ENCODE measurements at places on chromosomes 11 and 22.

DNA sequence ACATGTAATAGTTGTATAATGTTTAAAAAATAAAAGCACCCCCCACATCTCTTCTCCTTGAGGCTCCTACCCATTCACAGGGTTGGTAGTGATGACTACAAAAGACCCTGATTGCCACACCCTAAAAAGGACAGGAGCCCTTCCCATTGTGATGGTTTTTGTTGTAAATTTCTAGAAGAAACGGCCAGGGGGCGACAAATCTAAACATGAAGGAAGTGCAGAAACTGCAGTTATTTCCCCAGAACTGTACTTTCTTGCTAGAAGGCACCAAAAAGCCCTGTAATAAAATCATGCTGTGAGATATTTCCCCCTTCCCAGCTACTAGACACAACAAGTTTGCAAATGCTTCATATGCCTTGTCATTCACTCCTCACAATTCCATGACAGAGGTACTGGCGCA is 10.8 kb downstream of the PRR5L start:
- peak; percentile 52 for DNase-seq

GRCh38 chr22:20834206-20834605 is 24.4 kb downstream of the PI4KA start:
- no peak for DNase-seq

DNA sequence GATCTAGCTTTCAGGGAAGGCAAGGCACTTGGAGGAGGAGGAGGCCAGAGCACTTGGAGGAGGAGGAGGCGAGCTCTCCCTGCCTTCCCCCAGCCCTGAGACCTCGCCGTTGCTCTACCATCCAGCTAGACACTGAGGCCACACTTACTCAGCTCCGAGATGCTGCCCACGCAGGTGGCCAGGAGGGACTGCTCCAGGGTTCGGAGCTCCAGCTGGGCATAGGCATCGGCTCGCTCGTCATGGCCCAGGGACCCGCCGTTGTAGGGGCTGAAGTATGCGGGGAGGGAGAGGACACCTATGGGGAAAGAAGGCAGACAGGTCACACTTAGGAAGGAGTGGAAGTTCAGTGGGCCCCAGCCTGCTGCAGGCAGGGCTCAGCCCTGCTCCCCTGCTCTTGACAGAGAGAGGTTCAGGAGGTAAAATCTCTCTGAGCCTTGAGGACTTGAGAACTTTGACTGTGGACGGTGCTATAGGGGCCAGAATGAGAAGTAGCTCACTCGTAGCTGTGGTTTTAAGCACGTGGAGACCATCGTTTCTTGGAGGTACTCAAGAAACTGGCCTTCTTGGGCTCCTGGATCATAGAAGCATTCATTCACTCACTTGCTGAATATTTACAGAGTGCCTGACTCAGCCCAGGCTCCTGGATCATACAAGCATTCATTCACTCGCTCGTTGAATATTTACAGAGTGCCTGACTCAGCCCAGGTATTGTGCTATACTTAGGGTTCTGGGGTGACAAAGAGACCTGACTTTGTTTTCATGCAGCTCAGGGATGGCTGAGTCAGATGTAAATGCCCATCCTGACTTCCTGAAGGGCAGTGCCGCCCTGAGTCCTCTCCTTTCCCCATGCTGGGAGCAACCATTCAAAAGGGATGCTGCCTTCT is 99.2 kb downstream of the NAT10 start:
- no peak for DNase-seq

GRCh38 chr22:40027191-40028097 is 32.7 kb downstream of the FAM83F start:
- DNase-seq = no peak

GRCh38 chr22:45860201-45860600 is 116.8 kb downstream of the WNT7B start:
- DNase-seq = no peak

- no peak for DNase-seq
These were observed 45.5 kb downstream of the ENDOD1 start for GRCh38 chr11:95135155-95135554.

GRCh38 chr22:37428649-37429586 is 1.6 kb upstream of the ELFN2 start:
- DNase-seq = peak; percentile 77

GRCh38 chr11:64864473-64865285 is 13.7 kb downstream of the EHD1 start:
- no peak for DNase-seq

- no peak for DNase-seq
These were observed 147.7 kb downstream of the CACNA1I start for GRCh38 chr22:39718206-39718605.

- DNase-seq = no peak
These were observed 1.3 kb downstream of the MPPED1 start for GRCh38 chr22:43412808-43413795.

DNA sequence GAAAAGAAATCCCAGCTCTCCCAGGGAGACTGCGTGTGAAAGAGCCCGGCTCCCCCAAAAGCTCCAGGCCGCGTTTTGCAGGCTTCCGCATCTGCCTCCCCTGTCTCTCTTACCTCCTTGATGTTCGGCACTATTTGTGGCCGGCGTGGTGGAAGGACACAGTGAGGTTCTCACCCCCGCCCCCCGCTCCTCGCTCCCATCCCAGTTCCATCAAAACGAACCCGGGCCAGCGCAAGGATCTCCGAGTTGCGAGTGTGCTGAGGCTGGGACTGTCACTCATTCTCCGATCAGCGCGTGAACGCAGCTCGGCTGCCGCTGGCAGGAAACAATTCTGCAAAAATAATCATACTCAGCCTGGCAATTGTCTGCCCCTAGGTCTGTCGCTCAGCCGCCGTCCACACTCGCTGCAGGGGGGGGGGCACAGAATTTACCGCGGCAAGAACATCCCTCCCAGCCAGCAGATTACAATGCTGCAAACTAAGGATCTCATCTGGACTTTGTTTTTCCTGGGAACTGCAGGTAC is at the start of gene NCAM1:
Gene NCAM1 (plus strand): TSS at position 275 of the 523 bp plus-strand sequence.
- DNase-seq = peak; percentile 94

- DNase-seq = no peak
These were observed 4.7 kb upstream of the TMPRSS13 start for GRCh38 chr11:117933930-117934329.

DNA sequence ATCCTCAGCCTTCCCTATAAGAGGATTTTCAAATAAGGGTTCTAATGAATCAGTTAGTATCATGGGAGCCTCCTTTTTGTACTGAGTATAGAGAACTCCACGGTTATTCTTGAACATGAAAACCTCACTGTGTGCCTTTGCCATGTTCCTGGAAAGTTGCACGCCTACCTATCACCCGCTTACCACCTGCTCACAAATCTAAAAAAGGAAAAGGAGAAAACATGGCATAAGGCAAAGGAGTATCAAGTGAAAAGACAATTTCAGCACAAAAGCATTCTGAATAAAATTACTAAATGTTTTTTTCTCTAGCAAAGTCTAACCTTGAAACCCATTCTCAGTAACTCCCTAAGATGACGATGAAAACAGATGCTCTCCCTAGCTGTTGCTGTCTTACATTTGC is 511.8 kb upstream of the API5 start:
- DNase-seq = no peak

GRCh38 chr11:128412847-128413791 is 174.2 kb downstream of the ETS1 start:
- no peak for DNase-seq

- peak; percentile 55 for DNase-seq
These were observed 702 bp upstream of the KCNJ4 start for GRCh38 chr22:38455530-38456271.

DNA sequence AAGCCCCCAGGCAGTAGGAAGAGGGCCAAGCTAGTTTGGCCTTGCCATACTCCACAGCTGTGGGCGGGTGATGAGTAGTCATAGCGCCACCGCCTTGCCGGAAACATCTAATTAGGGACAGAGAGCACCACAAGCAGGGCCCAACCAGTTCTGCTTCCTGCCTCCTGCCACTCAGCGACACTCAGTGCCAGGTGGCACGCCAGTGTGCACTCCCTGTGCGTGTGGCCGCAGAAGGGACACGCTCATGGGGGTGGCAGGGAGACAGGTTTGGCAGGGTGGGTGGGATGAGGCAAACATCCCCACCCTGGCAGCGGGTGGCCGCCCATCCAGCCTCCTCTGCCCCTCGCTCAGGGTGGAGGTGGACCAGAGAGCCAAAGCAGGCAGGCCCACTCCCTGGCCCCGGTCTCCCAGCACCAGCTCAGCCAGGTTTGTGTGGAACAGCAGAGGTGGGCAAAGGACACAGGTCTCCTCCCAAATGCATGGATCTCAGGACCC is 4.9 kb downstream of the OVOL1 start:
- no peak for DNase-seq

- no peak for DNase-seq
These were observed 56.2 kb upstream of the ZBED5 start for GRCh38 chr11:10914050-10914449.

GRCh38 chr22:23562186-23562585 is 17.9 kb downstream of the IGLL1 start:
- no peak for DNase-seq

GRCh38 chr22:46829941-46830715 is 67.7 kb downstream of the TBC1D22A start:
- no peak for DNase-seq

DNA sequence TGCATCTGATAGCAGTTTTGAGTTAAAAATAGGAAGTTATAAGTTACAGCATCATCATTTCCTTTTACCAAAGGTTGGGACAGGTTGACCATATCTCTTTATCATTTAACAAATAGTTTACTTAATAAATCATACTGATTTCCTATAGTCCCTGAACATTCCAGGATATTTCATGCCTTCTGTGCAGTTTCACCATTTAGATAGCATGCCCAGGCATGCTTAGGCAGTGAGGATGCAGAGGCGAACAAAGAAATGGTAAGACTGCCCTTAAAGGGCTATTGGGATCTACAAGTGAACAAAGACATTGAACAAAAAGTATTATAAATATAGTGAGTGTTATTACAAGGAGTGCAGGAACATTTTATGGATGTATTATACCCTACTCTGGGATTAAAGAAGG is 96.4 kb downstream of the PRMT3 start:
- DNase-seq = no peak

DNA sequence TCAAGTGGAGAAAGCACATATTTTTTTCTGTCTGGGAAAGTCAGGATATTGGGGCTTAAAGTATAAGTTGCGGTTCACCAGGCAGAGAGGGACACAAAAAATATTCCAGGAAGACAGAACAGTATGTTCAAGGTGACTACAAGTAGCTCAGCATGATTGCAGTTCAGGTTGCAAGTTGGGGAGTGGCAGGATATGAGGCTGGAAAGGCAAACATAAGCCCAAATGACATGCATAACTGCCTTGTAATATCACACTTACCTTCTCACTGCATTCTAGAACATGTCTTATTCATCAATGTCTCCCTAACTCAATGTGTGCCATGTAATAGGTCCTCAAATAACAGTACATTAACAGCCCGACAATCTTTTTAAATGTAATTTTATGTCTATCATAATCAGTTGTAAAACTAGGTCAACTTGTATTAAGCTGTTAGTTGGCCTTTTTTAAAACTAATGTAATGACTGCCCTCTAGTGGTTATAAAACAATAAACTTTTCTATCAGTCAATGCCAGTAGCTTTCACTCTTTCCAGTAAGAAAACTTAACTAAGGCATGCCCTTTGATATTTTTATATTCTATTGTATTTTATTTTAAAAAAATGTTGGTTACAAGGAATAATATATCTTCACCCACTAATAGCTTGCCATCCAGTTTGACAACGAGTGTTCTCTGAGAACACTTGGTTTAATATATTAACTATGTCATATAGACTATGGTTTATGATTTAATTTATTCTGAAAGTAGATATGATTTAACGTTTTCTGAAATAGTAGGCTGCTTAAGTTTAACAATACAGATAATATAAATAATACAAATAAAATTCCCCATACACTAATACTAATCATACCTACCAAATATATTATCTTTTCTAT is 39.4 kb upstream of the CFAP300 start:
- no peak for DNase-seq

DNA sequence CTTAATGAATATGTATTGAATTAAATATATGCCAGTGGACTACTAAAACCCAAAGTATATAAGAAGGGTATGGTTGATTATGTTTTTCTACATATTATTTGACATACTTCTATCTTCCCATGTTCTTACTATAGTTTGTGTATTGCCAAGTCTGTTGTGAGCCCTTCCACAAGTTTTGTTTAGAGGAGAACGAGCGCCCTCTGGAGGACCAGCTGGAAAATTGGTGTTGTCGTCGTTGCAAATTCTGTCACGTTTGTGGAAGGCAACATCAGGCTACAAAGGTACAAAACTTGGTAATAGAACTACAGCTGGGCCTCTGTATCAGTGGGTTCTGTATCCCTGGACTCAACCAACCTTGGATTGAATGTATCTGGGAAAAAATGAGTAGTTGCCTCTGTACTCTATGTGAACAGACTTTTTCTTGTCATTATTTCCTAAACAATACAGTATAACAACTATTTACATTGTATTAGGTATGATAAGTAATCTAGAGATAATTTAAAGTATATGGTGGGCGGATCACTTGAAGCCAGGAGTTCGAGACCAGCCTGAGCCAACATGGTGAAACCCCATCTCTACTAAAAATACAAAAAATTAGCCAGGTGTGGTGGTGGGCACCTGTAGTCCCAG is 38.7 kb upstream of the TTC36 start:
- DNase-seq = peak; percentile 75

DNA sequence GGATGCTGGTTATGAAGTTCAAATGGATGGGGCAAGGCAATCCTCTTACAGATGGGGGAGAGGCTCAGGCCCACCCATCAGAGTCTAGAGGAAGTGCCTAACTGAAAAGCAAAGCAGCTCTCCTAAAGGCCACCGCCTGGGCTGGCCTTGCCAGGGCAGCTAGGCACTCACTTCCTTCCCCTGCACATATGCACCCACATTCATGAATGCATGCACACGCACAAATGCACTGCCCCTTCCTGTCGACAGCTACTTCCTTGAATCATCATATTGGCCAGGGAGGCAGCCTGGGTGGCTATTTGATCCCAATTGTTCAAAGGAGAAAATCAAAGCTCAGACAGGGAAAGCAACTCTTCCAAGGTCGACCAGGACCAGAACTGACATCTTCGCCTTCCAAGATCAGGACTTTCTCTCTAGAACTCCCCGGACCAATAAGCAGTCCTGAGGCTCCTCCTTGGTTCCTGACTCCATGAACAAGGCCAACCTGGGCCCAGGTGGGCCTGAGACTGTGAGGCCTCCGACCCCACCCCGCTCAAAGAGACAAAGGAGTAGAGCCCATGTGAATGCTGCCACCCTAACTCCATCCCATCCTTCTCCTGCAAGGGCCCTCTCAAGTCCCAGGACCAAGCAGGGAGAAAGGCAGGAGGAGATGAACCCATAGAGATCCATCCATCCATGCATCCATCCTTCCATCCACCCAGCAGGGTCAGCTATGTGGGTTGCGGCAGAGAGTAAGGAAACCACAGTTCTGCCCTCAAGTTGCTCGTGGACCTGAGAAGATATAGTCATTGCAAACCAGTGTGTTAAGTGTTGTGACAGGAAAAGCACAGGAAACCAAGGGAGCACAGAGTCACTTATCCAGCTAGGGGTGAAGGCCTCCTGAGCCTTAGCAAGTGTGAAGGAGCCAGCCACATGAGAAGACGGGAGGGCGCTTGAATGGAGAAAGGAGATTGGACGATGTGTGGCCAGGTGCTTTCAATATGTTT is 35.4 kb upstream of the LMO1 start:
- no peak for DNase-seq
